ENCODE measurements at places on chromosomes 2 and 18.

- DNase-seq = no peak
These were observed 46.1 kb upstream of the TMEM87B start for GRCh38 chr2:112008910-112009485.

GRCh38 chr2:40914666-40915065 lies 462.8 kb upstream of the SLC8A1 start:
- no peak for DNase-seq

- no peak for DNase-seq
These were observed 55.9 kb upstream of the EPAS1 start for GRCh38 chr2:46241344-46241743.

DNA sequence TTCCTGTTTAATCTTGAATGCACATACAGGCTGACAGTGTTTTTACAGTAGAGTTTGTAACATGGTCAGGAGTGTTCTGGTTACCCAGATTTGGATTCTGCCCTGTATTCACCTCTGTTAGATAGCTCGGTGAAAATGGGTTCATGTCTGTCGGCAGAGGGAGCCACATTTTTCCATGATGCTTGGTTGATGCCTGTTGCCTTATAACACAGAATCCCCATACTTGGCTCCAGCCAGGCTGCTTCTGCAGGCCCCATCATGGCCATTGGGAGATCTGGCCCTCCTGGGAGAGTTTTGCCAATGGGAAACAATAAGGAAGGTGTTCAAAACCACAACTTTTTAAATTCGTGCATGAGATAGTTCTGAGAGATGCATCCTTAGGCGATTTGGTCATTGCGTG lies 78.1 kb downstream of the WDSUB1 start:
- no peak for DNase-seq

- DNase-seq = no peak
These were observed 2.3 kb downstream of the ATP6V1B1 start for GRCh38 chr2:70937866-70938585.

DNA sequence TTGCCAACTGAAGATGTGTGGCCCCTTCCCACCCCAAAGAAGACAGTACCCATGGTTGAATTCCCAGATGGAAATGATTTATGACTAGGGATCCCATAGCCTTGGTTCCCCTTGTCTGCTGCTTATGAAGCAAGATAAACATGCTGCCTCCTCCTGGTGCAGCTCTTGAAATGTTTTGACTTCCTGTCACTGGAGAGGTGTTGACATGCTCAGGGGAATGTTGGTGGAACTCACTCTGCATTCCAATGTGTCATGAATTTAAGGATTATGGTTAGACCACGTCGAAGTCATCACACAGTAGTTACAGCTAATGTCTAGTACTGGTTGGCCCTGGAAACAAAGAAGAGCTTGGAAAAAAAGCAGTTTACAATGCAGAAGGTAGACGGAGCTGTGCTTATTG lies 69.0 kb upstream of the FAM110C start:
- no peak for DNase-seq

DNA sequence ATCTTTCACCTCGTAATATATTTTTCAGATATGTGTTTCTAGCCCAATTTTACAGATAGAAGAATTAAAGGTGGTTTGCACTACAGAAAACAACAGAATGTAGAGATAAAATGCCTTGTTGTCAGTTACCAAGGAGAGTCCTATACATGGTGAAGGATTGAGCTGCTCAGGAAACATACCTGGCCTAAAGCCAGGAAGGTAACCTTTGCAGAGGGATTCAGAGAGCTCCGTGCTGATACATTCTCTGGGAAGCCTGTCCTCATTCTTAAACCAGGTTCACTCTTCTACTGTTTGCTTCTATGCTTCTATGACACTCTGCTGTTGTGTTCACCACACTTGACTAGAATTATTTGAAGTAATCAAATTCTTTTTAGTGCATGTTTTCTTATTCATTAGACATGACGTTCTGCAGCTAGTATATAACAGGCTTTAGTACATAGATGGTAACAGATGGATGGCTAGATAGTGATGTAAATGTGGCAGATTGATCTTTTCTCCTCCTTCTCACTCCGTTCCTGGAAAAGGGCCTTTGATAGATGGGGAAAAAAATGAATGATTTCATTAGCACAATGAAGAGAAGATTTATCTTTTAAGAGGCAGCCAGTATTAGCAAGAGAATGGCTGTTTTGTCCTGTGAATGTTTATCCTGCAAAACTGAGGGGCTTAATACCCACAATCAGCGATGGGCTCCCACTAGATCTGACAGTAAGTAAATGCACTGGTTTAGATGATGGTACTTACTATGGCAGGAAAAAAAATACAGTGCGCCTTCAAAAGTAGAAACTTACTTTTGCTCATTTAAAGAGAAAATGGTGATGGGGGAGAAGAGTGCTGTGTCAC lies 589.6 kb upstream of the FAM98A start:
- no peak for DNase-seq

DNA sequence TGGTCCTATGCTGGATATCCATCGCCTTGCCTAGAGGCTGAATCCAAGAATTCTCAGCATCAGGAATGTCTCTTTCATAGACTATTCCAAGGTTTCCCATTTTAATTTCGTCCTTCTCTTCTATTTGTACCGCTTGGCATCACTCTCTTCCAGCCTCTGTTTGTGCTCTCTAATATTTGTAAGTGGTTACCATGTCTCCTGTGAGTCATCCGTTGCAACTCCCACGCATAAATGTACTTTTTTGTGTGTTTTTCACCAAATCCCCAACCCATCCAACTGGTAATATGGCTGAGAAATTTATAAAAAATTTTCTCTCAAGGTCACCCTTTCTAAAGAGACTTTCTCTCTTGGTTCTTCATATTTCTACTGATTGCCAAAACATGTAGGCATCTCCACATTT lies 21.8 kb downstream of the COLEC12 start:
- no peak for DNase-seq

DNA sequence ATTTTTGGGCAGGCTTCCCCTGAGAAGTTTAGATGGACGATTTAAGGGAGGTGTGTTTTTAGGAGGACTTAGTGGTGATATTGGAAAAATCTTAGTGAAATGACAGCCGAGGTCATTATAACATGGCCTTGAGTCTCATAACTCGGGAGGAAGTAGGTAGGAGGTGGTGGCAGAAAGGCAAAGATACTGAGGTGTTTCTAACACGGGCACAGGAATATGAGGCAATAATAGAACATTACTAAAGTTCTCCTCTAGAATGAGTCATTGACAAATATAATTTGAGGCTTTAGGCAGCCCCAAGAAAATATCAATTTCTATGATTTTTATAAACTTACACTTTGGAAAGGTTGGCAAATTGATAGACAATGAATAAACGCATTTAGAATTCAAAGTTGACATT lies 146.1 kb upstream of the ZEB2 start:
- DNase-seq = no peak

DNA sequence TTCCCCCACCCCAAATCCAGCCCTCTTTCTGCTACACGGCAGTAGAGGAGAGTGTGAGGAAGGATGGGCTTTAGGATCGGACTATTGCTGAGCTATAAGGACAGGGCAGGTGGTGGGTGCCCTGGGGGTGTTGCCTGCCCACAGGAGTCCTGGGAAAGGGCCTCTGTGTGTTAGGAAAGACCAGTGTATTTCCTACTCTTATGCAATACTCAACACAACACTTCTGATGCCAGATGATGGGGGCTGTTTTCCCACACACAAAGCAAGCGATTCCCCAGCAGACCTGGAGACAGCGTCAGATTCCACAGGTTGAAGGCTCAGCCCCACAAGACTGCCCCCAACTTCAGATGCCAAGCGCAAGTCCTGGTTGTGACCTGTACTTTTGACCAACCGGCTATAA lies 91.0 kb upstream of the LCLAT1 start:
- DNase-seq = no peak

- no peak for DNase-seq
These were observed 69.0 kb downstream of the ST6GAL2 start for GRCh38 chr2:106816974-106817373.

DNA sequence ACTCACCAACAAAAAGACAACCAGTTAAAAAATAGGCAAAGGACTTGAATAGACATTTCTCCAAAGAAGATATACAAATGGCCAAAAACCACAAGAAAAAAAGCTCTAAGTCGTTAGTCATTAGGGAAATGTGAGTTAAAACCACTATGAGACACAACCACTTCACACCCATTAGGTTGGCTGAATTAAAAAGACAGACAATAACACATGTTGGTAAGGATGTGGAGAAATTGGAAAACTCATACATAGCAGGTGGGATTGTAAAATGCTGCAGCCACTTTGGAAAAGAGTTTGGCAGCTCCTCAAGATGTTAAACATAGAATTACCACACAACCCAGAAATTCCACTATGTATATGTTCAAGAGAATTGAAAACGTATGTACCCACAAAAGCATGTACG lies 117.6 kb upstream of the SPATS2L start:
- DNase-seq = no peak

DNA sequence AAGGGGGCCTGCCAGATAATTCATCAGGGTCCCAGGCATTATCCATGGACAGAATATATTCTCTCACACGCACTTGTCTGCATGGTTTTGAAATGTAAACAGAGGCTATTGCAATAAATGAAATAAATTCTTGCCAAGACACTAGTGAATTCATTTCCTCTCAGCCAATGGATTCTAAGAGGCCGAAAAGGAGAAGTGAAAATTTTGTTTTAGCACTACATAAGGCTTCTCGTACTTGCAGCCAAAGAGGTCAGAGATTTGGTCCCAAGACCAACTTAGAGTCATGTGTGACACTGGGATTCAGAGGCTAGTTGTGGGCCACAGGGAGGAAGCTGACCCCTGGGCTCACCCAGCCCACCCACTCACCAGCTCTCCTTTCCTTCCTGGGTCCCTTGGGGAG lies 184.1 kb upstream of the GLI2 start:
- DNase-seq = no peak

- DNase-seq = no peak
These were observed 122.3 kb downstream of the PLCL1 start for GRCh38 chr2:197926673-197927072.

DNA sequence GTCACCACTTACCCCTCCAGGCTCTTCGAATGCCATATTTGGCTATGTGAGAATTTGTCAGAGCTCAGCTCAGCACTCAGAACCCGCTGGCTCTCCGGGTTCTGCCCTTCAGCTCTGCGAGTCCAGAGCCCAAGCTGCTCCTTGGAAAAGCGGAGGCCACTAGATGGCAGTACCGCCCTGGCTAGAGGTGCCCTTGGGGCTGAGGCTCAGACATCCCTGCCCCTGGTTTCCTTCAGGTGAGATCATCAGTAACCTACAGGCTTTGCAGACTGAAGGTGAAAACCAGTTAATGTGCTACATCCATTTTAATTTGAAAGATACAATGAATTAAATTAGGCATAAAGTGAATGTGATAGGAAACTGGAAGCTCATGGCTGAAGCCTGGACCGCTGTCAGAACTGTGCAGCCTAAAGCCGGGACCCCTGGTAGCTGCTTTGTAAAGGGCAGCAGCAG lies 285.6 kb downstream of the AGAP1 start:
- DNase-seq = peak; percentile 21

- no peak for DNase-seq
These were observed 11.0 kb downstream of the TANK start for GRCh38 chr2:161170958-161171932.

GRCh38 chr2:205034034-205034433 lies 488.8 kb downstream of the PARD3B start:
- DNase-seq = no peak

- DNase-seq = no peak
These were observed 91.5 kb downstream of the CCBE1 start for GRCh38 chr18:59605633-59606192.

Measured in CD4-positive, alpha-beta T cell (primary cell).